ENCODE measurements at places on chromosomes 4 and X.

GRCh38 chr4:146051728-146052391 is 113.2 kb upstream of the ZNF827 start:
- DNase-seq = no peak

GRCh38 chr4:47631161-47631560 is 146.1 kb downstream of the ATP10D start:
- DNase-seq = no peak

GRCh38 chr4:105140684-105141490 is 5.8 kb upstream of the TET2 start:
- DNase-seq = peak; percentile 15

DNA sequence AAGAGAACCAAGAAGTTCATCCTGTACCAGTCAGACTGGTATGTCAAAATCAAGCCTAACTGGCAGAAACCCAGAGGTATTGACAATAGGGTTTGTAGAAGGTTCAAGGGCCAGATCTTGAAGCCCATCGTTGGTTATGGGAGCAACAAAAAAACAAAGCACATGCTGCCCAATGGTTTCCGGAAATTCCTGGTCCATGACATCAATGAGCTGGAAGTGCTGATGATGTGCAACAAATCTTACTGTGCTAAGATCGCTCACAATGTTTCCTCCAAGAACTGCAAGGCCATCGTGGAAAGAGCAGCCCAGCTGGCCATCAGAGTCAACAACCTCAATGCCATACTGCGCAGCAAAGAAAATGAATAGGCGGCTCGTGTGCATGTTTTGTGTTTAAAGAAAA is 172.7 kb upstream of the MED14 start:
- no peak for DNase-seq

DNA sequence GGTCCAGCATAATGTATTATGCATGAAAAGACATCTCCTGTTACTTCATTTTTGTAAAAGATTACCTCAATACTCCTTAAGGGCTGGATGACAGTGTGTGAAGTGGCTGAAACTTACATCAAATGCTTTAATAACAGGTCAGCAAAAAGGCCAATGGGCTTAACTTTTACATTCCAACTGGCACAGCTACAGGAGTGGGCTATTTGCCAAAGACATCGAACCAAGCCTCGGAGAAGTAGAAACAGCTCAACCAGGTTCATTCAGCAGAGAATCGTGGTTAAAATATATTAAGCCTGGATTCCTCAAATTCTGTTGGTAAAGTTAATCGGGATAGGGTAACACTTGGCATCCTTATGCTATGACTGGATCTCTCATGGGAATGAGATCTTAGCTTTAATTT is 639.7 kb downstream of the TRIML1 start:
- no peak for DNase-seq

Data from stimulated activated CD4-positive, alpha-beta T cell treated with anti-CD3 and anti-CD28 coated beads, Interleukin-12 subunit alpha, Interleukin-12 subunit beta, amount 100 ng/mL, for 4 hours (primary cell).